ENCODE measurements at places on chromosomes 13 and 19.

- no peak for DNase-seq
These were observed 826 bp downstream of the RASIP1 start for GRCh38 chr19:48739404-48740163.

- DNase-seq = no peak
These were observed 27.0 kb upstream of the ZNF492 start for GRCh38 chr19:22606954-22607652.

DNA sequence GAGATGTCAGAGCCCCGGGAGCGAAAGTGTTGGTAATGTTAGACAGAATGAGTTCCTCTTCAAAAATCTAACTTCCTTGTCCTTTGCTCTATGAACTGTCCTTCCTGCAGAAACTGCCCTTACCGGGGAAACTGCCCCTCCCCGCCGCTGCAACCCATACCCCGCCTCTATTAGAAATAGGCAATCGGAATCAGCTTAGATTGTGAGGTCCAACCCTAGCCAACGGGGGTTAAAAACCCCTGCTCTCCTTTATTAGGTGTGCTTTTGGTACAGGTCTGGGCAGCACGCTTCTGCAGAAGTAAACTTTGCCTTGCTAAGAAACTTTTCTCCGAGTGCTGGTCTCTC, 11.5 kb upstream of the CAPNS1 start:
- no peak for DNase-seq

- no peak for DNase-seq
These were observed 11.1 kb downstream of the NCLN start for GRCh38 chr19:3196933-3197205.

GRCh38 chr19:11692127-11692790, 46.5 kb downstream of the ZNF823 start:
- DNase-seq = no peak

DNA sequence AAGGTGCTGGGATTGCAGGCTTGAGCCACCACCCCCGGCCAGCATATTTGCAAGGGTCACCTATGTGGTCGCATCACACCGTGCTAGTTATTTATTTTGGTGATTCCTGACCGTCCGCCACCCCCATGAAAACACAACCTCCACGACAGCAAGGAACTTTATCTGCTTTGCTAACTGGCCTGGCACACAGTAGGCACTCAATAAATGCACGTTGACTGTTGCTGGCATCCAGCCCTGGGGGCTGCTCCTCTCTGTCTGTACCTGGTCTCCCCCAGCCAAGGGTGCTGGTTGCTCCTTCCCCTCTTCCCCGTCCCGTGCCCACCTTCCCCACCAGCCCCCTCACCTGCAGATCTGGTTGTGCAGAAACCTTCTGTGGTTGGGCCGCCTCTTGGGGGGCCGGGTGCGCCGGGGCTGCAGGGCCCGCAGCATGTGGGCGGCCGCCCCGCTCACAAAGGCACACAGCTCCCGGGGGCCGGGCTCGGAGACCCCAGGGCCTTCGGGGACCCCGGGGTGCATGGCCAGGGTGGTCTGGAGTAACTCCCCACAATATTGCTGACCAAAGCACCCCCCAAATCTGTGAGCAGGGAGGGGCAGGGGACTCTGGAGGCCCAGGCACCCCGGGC, 401 bp downstream of the C19orf85 start:
- no peak for DNase-seq

DNA sequence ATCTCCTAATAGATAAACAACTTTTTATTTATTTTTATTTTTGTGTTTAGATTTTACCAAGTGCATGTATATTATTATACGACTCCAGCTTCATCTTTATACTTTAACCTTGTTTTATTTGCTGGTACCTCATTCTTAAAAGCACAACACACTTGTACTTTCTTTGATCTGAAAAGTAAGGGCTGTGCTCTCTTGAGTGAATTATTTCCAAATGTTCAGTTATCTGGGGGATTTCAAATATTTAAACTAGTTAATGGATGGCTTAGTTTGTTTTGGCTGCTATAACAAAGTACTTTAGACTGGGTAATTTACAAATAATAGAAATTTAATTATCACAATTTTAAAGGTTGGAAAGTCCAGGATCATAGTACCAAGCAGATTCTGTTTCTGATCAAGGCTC, 1148.2 kb upstream of the PCDH9 start:
- DNase-seq = no peak

DNA sequence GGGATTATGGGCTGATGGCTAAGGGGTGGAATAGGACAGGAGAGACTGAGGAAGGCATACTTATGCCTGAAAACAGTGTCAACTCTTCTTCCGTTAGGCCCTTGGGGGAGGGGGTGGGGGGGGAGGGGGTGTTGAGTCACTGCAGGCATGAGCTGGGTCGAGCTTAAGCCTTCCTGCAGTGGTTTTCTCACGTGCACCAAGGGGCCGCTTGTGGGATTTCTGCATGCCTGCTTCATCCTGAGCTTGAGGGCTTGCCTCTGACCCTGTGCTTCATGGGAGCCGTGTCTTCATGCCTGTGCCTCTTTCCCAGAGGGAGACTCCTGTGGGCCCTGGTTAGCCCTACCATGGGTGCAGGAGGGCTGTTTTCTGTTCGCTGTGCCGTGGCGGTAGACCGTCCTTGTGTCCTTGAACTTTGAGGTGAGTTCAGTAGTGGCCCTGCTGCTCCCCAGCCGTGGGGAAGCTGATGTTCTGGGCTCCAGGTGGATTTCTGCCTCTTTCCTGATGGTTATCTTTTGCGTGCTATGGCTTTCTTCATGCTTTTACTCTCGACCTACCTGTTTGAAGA, 186.1 kb downstream of the PCCA start:
- no peak for DNase-seq

DNA sequence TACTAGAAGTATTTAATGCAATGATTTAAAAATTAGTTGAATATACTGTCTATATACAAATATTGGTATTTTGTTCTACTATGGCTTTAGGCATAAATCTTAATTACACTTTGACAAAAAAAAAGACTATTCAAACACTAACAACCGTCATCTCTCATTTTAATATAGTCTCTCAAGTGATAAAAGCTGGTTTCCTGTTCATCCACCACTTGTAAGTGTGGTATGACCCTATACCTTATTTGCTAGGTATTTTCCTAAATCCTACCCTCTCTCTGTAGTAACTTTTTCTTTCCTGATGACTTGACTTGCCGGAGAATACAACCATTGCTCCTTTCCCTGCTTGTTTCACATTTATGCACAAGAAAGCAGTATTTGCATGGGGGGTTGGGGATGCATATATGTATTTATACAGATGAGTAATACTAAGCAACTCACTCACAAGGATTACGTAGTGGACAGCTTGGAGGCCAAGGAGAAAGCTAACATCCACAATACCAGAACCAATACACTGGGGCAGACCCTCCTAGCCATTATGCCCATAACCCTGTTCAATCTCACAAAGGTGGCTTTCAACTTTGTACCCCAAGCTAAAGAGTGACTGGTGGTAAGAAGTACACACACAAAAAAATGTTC, 12.7 kb upstream of the EFNB2 start:
- no peak for DNase-seq

GRCh38 chr19:42655748-42656147, 61.0 kb upstream of the CEACAM8 start:
- no peak for DNase-seq

DNA sequence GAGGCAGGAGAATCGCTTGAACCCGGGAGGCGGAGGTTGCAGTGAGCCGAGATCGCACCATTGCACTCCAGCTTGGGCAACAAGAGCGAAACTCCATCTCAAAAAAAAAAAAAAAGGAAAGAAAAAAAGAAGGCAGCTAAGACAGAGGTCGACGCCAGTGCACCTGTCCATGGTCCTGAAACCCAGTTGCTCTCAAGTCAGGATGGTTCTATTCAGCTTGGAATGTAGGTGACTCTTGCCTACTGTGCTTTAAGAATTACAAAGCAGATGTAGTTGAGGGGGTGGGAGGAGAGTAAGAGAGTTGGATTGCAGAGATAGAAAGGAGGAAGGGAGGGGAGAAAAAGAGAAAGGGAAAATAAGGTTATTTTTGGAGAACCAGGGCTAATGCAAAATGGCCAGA, 18.7 kb downstream of the CACNG7 start:
- DNase-seq = no peak

GRCh38 chr13:42307461-42307860, 35.5 kb downstream of the AKAP11 start:
- no peak for DNase-seq

DNA sequence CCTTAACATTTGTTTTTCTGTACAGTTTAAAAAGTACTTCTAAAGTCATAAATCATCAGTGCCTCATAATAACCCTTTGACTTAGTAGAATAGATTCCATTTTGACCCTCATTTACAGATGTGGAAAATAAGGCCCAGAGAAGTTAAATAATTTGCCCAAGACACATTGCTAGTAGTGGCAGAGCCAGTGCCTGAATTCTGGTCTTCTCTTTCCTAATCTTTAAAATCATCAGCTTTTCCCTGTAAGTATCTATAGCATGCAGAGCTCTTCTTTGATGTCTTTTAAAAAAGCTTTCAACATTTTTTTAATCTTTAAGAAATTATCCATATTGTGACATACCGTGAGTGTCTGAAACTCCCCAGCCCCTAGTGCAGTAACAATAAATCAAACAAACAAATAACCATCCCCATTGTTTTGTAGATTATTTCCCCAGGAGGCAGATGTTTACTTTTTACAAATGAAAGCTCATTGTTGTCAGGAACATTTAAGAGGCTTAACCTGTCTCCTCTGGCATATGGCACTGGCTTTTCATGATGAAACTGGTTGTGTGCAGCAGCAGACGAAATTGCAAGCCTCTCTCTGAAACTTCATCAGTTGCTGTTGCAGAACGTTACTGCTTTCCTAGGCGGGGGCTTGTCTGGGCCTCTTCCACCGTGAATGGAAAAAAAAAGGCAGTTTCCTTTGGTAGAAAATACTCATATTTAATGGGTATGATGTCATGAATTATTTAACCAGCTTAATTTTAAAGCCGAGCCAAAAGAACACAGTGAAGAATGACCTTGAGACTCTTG, 31.7 kb upstream of the PCDH8 start:
- DNase-seq = no peak

DNA sequence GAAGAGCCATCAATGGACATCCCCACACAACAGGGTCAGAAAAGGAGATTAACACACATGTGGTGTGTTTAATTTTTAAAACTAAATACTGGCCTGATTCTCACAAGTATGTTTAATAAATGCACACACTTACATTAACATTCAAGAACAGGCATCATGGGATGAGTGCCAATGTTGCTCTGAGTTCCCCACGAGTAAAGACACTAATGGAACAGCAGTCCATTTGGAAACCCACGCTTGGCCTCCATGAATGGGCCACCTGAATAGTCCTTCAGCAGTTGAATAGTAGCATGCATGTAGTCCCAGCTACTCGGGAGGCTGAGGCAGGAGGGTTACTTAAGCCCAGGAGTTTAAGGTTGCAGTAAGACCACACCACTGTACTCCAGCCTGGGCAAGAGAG, 195.2 kb upstream of the IPO5 start:
- DNase-seq = no peak

- DNase-seq = no peak
These were observed 23.5 kb downstream of the CFAP97D2 start for GRCh38 chr13:114202581-114202980.

GRCh38 chr13:67075239-67075638, 154.9 kb downstream of the PCDH9 start:
- DNase-seq = no peak

DNA sequence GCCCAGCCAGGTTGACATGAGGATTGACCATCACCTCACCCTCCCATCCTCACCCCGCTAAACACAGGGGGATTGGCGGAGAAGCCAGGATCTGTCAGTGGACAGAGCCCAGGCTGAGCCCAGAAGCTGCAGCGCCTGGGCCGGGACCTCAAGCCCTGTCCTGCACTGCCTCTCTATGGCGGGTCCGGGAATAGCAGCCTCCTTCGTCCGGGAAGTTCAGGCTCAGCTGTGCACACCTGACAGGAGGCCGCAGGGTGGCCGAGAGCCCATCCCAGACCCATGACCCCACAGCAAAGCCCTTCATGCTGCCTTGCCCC, 67.8 kb downstream of the SPACA7 start:
- peak; percentile 18 for DNase-seq

DNA sequence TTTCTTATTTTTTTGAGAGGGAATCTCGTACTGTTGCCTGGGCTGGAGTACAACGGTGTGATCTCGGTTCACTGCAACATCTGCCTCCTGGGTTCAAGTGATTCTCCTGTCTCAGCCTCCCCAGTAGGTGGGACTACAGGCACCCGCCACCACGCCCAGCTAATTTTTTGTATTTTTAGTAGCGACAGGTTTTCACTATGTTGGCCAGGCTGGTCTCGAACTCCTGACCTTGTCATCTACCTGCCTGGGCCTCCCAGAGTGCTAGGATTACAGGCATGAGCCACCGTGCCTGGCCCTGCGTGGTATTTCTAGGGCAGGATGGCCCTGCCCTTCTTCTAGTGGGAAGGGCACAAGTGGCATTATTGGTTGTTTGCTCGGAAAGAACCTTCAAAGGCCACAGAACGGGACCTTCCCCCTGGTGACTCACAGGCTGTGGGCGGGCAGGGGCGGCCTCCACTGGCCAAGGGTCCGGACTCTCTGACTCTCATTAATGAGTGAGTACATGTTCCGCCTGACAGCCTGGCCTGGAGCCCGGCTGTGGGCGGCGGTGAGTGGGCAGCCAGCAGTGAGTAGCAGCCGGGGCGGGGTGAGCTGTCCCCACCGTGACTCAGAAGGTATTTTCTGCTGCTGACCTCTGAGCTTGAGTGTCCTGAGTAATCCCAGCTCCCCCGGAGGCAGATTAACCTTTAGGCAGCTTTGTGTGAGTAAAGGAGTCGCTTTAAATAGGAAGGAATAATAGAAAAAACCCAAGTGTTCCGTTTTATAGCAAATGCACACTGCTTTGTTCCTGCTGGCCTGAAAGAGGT, 5.1 kb downstream of the DOT1L start:
- no peak for DNase-seq
